Foreskin fibroblast (primary cell): ENCODE measurements at places on chromosomes 12 and 14.

GRCh38 chr14:37202812-37203211, 5.1 kb downstream of the MIPOL1 start:
- DNase-seq: no peak

DNA sequence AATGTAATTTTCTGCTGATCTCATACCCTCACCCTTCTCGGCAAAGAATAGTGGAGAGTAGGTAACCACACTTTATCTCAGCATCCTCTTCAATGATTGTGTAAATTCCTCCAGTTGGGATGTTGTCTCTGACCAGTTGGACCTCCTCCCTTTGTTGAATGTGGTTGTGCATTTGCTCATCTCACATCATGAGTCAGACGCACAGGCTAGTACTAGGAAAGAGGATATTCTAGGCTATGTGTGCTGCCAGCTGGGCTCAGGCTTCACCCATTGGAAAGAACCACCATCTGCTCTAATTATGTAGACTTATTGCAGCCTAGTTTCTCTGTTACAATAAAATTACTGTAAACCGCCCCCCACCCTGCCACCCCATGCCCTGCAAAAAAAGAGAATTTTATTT, 90.3 kb downstream of the LMO3 start:
- DNase-seq: no peak

DNA sequence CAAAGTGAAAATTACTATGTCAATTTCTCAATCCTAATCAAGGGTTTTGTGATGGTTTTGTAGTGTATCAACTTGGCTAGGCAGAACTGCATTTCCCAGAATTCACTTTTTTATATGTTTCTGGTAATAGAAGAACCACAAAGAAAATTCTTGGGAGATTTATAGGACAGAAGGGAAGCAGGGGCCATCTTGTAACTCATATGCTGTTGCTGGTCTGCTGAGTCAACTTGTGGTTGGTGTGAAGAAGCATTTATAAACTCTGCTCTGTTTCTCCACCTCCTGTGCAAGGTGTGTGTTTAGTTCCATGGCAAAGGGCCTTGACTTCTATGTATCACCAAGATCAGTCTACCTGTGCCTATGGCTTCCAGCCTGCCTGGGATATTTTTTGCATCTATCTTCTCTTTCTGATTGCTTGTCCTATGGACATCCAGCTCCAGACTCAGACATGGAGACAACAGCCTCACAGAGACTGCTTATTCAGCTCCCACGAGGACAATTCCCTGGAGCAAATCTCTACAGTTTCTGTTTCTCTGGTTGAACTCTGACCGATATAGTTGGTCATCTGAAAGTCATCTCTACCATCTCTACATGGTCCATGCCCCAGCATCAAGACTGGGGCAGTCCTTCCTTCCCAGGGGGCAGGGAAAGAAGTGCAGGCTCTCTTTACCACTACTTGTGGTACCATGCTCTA, 364.3 kb upstream of the DDHD1 start:
- DNase-seq: peak; percentile 44

DNA sequence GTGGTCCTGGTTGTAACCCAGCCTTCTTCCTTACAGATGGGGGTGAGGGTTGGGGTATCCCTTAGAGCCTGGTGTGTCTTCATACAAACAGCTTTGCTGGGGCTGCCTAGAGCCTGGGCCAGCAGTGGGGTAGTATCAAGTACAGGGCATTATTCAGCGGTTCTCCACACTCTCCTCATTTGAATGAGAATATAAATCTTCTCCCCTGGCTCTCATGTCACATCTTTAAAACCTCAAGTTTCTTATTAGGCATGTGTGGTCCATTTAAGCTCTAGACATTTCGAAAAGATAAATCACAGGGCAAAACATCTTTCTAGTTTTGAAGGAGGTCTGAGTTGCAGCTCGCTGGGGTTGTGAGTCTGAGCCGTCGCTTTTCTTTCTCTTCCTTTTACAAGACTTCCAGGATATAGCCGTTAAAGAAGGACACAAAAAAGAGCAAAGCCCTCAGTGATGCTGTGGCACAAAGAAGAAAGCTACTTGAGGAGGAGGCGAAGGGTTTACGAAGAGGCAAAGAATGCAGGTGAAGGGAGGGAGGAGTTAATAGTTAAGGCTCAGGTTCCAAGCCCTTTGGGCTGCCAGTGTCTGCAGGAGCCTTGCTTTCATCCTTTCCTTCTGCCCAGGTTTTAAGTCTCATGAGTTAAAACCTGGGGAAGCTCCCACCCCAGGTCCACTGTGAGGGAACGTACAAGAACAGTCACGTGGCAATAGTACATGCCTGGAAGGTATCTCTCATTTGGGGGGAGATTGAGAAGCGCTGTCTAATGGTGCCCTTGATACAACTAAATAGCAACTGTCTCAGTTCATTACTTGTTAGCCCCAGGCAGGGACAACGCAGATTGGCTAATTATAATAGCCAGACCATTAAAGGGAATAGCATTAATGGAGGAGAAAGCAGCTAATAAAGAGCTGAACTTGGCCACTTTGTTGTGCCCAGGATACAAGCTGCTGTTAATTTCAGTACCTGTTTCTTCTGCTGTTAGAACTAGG, 94.2 kb downstream of the ETV6 start:
- DNase-seq: no peak

DNA sequence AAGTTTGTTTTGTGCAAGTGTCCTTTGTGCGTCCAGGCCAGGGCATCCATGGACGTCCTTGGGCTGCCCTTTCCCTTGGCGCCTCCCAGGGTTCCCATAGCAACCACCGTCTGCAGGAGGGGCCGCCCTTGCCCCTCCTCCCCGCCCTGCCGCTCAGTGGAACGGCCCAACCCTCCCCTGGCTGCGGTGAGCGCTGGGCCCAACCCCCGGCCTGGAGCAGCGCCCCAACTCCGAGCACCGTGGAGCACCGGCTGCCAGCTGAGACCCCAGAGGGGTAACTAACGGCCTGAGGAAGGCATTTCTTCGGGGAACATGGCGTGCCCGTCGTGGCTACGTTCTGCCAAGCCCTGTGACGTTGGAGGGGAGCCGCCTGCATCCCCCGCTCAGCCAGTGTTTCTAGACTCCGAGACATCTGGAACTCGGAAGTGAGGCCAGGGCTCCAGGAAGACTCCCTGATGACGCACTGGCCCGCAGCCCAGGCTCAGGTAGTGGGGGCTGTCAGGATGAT, 5.3 kb upstream of the ACACB start:
- peak; percentile 86 for DNase-seq

GRCh38 chr12:40819436-40820108, 127.3 kb downstream of the CNTN1 start:
- no peak for DNase-seq

- DNase-seq: no peak
Observed at GRCh38 chr14:96739200-96739910, 57.8 kb upstream of the VRK1 start.

GRCh38 chr14:105471823-105472485, 2.7 kb upstream of the CRIP2 start:
- no peak for DNase-seq

DNA sequence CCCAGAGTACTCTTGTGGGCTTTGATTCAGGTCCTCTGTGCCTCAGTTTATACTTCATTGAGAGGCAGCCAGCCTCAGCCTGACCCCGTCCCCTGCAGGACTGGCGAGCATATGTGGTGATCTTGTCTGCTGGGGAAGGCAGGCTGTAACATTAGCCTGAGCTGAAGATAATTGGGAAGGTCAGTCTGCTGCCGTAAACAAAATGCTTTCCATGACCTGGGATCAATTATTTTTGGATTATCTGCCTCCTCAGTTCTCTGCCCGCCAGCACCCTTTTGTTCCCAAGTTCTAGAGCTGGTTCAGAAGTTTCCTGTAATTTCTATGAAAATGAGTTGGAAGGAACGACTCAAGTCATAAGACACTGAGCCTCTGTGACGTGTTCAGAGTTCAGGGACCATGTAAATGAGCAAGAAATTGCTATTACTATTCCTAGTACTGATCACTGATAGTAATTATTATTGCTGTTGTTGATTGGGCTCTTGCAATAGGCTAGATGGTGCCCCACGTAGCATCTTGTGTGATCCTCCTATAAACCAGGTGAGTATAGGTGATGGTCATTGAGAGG, 4.5 kb downstream of the ORAI1 start:
- DNase-seq: no peak

GRCh38 chr14:105064721-105065143, 498 bp downstream of the GPR132 start:
- DNase-seq: no peak

- DNase-seq: peak; percentile 98
Observed at GRCh38 chr14:68779761-68780323, 13.0 kb downstream of the ZFP36L1 start.

DNA sequence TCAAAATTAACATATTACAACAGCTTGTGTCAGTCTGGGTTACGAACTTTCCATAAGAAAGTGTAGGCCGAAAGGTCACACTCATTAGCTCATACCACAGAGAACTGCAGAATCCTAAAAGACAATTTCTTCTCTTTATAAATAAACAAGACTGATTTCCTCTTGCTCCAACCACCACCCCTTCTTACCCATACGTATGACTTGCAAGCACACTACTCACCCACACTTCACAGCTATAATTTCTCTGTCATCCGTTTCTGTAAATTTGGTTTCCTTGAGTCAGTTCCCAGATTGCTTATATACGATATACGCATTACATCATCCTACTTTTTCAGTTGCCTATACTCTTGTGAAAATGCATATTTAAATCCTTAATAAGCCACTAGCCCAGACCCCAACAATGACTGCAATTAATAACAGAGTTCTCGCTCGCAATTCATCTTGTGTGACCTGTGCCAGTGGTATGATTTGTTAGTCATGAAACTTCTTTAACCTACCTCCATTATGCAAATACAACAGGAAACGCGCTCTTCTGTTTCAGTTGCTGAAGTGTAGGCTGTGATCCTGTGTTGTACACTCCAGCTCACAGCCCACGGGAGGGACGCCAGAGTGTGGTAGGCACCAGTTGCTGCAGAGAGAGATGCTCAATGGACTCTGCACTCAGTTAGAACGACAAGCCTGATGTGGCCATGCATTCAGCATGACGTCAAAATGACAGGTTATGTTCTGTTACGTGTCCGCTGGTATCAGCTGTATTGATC, 417.6 kb downstream of the PDZRN4 start:
- DNase-seq: no peak

DNA sequence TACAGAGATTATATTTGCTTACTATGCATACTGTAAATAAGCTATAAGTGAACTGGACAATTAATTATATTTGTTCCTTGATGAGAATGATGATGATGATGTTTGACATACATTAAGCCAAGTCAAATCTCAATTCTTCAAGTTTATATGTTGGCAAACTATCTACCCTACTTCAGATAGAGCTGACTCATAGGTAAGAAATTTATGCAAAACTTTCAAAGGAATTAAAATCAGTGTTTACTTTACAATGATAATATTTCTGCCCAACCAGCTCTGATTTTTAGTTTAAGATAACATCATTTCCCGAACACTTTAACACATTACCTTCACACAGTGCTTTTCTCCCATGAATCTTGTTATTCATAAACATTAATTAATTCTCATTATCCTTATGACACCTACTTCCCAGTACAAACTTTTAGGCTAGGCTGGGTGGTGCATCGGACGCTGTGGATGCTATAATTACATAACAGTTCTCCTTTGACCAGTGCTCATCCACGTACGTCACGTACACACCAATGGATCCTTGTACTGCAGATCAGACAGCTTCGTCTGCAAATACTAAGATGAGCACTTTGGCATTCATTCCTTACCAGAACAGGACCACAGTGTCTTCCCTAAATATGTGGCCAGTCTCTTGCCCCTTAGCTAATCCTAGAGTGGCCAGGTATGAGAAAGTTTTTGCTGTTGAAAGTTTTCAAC, 18.3 kb downstream of the BMP4 start:
- DNase-seq: peak; percentile 19

- DNase-seq: no peak
Observed at GRCh38 chr14:69795691-69796090, 1.4 kb downstream of the SLC10A1 start.

DNA sequence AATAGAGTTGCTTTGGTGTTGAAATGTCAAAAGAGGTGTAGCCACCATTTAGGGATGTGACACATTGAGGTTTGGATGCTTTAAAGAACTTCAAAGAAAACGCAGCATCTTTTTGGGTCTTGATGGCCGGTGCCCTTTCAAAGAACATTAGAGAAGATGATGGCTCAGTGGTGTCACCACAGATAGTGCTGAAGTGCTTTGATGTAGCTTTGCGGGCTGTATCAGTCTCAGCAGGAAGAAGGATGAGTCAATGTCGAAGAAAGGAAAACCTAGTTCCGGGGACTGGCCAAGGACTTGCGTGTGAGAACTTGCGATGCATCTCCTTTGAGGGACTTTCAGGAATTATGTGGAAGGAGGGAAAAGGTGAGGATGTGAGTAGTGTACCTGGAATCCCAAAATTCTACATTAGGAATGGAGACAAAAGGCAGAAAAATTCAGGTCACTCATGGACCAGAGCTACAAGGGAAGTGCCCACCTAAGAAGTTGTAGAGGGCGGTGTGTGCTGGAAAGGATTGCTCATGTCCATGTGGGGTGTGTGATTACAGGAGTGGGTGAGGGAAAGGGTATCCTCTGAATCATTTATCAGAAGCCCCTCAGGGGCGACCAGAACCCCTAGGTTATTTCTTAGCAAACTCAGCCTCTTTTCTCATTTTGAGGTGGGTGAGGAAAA, 39.7 kb upstream of the GZMB start:
- no peak for DNase-seq

DNA sequence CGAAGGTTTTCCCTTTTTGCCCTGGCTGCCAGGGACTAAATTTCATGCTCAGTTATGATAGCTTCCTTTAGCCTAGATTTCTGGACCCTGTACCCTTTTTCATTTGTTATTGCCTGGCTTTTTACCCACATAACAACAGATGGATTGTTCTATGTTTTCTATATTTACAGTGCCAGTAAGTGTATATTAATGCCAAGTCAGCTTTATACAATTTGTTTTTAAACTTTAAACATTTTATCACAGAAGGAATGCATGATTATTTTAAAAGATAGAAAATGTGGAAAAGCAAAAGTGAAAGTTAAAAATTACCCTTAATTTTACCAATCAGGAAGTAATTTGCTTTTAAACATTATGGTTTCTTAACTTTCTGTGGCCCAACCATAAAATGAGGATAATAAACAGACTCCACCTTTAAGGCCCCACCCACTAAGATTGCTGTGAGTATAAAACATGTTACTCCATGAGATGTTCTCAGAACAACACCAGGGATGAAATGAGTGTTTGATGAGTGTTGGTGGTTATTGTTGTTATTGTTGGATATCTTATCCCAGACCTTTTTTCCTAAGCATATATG, 496.8 kb downstream of the EGLN3 start:
- DNase-seq: no peak

DNA sequence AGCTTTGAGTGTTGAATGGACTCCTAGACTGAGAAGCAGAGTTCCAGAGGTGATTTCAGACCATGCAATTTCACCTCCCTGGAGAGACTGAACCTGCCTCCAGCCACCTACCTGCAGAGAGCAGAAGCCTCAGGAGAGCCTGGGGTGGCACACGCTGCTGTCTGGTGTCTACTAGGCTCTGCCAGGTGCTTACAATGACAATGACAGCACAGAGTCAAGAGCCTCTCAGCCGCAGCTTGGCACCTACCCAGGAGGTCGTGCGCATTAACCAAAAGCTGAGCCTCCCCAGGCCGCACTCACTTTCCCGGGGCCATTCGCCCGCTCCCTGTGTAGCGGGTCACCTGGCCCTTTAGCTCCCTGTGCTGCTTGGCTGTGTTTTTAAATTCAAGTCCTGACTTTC, 63.2 kb downstream of the TESC start:
- no peak for DNase-seq

GRCh38 chr12:45879363-45879895, 110.9 kb downstream of the SCAF11 start:
- DNase-seq: no peak
